Cardiac ventricle fibroblast (primary cell): ENCODE measurements at places on chromosomes 3 and 15. TPM values are rescaled to one million over a fixed set of nuclear protein-coding genes. Genes with fewer than 3 reads are reported as not detected.

The LRRC31 gene
- total RNA-seq, result not detected in 2 replicates

The TMEM40 gene
- total RNA-seq, result not detected in 2 replicates

The GADL1 gene
- not detected in 2 replicates for total RNA-seq

The IL20RB gene
- 0.44 and 0.64 TPM in 2 replicates for total RNA-seq

The FLNB gene
- 25.8 and 26.3 TPM in 2 replicates for total RNA-seq

The PCSK6 gene
- 0.73 and 2.9 TPM in 2 replicates for total RNA-seq
